Aorta (tissue), 5 donors: ENCODE measurements at places on chromosomes 3 and 15. TPM values are rescaled to one million over a fixed set of nuclear protein-coding genes. Genes with fewer than 3 reads are reported as not detected.
A peak's percentile ranks its signal among the peaks of the same experiment; 100 is the strongest.

CIDEC gene
- not detected for total RNA-seq

DNA sequence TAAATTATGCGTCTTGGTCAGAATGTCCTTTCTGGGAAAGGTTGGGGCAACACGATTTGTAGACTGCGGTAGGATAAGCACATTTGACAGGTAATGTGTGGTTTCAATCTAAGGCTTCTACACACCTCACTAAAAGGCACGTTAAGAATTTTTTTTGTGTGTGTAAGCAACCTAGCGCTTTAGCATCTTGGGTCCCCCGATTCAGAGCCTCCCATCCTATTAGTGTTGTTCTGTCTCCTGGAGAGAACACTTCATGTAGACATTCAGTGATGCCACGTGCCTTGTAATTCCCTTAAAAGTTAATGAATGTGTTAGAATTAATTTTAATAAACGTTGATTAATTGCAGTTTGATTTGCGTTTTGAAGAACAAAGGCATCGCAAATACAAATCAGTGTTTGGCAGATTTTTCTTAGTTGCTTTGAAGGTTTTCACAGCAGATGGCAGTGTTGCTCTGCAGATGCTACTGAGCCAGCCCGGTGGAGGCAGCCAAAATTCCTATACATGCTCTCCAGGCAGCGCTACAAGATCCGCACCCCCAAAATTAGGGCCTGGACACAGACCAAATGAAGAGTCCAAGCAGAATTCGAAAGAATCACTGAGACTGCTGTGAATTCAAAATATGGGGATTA, 63.5 kb downstream of the OTOL1 start:
- no peaks in the 10 kb centered on the region for H3K27me3 ChIP-seq
- H3K36me3 ChIP-seq = no peaks in the 10 kb centered on the region
- H3K4me1 ChIP-seq = no peaks in the 10 kb centered on the region
- DNase-seq = peak; percentile 70

GRCh38 chr15:68818769-68819494, 1.8 kb downstream of the ANP32A start:
- H3K36me3 ChIP-seq = no peaks in the 10 kb centered on the region
- H3K4me3 ChIP-seq = peak overlapping the region; percentile 67
- H3K27ac ChIP-seq = peak overlapping the region; percentile 44
- peak; percentile 85 for DNase-seq
- no peaks in the 10 kb centered on the region for H3K27me3 ChIP-seq

DNA sequence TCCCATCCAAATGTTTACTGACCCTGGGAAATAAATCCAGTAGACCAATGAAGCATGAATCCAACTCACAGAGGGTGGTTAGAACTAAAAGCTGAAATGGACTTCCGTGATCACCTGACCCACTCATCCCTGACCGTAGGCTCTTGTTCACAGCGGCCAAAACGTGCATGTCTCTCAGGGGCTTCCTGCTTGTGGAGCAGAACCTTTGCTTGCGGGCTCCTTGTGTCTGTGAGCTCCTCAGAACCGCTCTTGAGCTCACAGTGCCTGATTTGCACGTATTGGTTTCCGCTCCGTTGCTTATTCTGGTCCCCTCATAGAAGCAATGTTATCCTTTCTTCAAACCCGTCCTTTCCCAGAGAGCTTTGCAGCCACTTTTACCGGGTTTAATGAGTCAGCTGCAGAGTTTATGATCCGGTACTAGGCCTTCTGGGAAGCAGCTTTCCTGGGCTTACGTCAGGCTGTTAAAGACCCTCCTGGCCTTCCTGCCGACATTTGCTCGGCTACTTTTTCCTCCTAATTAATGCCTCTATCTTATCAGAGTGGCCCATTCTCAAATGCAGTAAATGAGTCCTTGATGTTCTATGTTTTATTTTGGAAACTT, 35.4 kb downstream of the LIPC start:
- no peaks in the 10 kb centered on the region for H3K36me3 ChIP-seq
- H3K27ac ChIP-seq = no peak overlapping the region
- no peak for DNase-seq

FAM162A gene
- total RNA-seq = 23.7 TPM

RFC4 gene
- 9.0 TPM for total RNA-seq

- H3K4me3 ChIP-seq = no peak overlapping the region
- no peaks in the 10 kb centered on the region for H3K36me3 ChIP-seq
- no peaks in the 10 kb centered on the region for H3K27me3 ChIP-seq
- no peaks in the 10 kb centered on the region for H3K4me1 ChIP-seq
- DNase-seq = no peak
Observed at GRCh38 chr3:164007765-164008164, 1070.5 kb downstream of the SI start.
